ENCODE measurements at places on chromosomes 12 and 14.
A peak's percentile ranks its signal among the peaks of the same experiment; 100 is the strongest.

DNA sequence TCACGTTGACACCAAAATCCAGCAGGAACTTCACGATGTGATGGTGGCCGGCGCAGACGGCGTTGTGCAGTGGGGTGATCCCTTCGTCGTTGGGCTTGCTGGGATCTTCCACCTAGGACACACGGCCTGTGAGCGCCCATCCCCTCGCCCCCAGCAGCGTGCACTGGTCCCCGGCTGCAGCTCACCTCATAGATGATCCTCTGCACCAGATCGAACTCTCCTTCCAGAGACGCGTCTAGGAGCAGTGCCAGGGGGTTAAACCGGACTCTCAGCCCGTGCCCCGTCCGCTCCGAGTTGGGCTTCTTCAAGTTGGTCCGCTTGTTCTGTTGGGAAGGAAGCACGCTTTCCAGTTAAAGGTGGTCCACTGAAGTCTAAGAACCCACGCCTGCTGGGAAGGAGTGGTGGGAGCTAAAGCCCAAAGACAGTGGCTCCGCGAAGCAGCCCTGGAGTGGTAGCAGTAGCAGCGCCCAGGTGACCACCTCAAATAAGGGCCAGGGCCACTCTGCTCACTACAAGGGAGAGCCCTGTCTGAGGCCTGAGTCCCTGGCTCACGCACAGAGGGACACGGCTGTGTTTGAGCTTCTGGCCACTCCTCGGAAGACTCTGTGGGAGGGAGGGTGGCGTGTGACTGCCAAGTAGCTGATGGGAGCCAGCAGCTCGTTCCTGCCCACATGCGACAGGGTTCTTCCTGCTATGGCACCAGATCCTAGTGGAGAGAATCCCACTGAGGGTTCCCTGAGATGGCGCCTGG is 23.3 kb downstream of the ZFYVE21 start:
- DNase-seq, result no peak

DNA sequence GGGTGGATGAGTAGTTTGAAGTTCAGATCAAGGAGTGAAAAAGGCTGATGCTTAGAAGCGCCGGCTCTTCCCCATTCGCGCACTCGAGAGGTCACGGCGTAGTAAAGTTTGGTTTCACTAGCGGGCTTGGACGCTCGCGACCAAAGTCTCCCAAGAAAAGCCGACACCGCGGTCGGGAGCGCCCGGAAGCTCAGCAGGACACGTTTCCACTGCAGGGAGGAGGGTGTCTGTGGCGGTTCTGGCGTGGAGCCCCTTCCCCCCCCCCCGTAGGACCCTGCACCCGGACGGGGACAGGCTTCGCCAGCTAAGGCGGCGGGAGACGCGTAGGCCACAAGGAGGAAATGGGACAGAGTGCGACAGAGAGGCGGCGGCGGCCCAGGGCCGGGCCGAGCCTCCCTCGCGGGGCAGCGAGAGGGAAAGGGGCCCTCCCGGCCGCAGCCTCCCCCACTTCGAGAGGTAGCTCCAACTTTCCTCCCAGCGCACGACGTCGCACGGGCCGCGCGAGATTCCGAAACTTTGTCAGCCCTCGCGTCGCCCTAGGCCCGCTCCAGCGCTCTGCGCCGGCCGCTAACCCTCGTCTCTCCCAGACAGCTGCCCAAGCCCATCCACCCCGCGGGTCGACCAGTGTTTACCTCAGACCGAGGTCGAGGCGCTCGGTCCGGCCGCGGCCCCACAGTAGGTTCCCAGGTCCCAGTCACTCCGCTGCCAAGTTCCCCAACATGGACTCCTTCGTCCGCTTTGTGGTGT is 480 bp downstream of the SCAF11 start:
- DNase-seq, result peak; percentile 42

- DNase-seq, result no peak
Observed at GRCh38 chr14:84797326-84797725, 732.6 kb upstream of the FLRT2 start.

DNA sequence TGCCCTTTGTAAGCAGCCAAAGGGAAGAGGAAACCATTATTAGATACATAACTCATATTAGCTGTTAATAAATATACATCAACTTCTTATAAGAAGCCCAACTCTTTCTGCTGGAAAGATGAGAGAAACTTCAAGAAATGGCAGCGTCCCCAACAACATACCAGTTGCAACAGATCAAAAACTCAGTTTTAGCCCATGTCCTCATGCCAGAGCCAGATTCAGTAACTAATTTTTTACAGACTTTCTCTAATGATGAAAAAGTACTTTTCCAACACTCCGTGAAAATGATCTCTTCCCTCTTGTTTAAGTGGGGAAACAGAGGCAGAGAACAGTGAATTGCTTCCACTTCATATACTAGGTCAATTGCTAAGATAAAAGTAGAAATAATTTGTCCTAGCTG is 206.8 kb upstream of the NUDT4 start:
- DNase-seq, result no peak

DNA sequence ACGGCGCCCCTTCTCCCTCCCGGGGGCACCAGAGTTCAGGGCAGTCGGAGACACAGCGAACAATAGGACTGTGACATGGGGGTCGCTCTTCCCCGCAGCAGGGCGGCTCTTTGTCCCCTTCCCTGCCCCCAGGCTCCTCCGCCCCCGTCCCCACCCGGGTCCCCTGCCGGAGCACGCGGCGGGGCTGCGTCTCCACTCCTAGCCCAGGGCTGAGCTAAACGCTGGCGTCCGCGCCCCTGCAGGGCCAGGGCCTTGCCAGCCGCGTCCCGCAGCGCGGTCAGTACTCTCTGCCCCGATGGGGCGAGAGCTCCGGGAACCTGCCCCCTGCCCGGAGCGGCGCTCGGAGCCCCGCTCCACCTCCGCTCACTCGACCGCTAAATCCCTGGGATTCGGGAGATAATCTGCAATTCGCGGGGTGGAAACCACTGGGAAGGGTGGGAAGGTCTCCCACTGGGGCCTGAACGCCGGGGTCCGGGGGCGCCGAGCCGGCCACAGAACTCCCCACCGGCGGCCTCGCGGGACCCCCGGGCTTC is 825 bp upstream of the CCDC85C start:
- no peak for DNase-seq

- DNase-seq, result no peak
Observed at GRCh38 chr12:27751386-27752047, 28.5 kb upstream of the KLHL42 start.

GRCh38 chr12:25752710-25753309 is 199.7 kb upstream of the LMNTD1 start:
- DNase-seq, result no peak

DNA sequence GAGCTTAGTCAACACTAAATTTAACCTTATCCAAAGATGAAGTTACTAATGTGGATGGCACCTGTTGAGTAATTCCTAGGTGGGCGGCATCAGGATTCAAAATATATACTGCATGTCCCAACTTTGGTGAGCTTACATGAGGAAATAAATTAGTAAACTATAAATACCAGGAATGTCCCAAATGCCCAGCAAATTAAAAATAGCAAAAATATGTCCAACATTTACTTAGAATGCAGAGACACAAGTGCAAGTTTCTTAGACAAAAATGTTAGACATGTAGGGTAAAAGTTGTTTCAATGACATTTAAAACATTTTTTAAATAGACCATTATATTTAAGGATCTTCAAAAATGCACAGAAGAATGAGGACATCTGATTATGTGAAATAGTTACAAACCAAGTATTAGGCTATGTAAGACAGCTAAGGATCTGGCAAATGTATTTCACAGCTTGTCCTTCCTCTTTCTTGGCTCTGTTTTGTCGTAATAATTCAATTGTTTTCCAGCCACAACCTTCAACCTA is 115.9 kb downstream of the NAV3 start:
- DNase-seq, result no peak

DNA sequence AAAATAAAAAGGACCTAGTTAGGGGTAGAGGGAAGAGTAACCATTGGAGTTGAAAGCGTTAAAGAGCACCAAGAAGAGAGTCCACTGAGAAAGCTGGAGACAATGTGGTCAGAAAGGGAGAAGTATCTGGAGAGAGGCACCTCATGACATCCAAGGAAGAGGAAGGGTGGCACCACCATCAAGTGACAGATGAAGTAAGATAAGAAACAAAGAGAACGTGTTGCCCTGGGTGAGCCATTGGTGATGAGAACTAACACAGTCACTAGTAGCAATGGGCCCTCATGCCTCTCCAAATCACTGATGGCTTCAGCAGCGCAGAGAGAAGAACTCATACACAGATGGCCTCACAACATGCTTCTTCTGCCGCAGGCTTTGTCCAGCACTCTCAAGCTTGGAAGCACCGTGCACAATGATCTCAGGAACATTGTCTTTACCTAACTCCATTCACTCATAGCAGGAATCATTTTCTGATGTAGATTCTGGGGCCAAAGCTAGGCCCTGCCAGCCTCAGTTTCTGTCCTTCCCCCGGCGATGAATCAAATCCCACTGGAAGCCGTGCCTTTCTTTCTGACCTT is 252.9 kb downstream of the DPF3 start:
- DNase-seq, result no peak

- DNase-seq, result no peak
Observed at GRCh38 chr12:88958153-88958552, 377.9 kb upstream of the KITLG start.

DNA sequence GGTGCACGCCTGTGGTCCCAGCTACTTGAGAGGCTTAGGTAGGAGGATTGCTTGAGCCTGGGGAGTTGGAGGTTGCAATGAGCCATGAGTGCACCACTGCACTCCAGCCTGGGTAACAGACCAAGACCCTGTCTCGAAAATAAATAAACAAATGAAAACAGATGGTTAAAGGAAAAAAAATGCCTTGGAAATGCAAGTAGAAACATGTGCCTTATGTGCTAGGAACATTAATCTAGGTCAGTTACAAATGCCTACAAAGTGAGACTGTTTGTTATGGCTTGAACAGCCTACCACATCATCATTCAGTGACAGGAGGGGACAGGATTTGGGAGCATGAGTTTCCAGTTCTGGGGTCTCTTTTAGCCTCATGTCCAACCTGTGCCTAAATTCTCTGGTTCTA is 52.4 kb upstream of the BCAT1 start:
- no peak for DNase-seq

GRCh38 chr14:90569606-90570387 is 173.0 kb downstream of the CALM1 start:
- no peak for DNase-seq

- no peak for DNase-seq
Observed at GRCh38 chr12:123743002-123743401, 19.1 kb upstream of the DNAH10 start.

DNA sequence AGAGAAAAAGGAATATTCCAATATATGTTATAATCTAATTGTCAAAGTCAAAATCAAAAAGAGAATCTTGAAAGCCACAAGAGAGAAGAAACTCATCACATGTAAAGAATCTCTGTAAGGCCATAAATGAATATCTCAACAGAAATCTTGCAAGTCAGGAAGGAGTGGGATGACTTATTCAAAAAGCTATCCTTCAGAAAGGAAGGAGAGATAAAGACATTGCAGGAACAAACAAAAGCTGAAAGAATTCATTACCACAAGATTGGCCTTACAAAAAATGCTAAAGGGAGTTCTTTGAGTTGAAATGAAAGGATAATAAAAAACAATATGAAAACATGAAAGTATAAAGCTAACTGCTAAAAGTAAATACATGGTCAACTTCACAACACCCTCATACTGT is 286.8 kb downstream of the LRIG3 start:
- no peak for DNase-seq

- no peak for DNase-seq
Observed at GRCh38 chr12:104181313-104181712, 34.3 kb upstream of the TXNRD1 start.

GRCh38 chr14:31677630-31678029 is 116.4 kb downstream of the NUBPL start:
- no peak for DNase-seq

GRCh38 chr12:108805136-108805535 is 52.2 kb downstream of the SSH1 start:
- no peak for DNase-seq

DNA sequence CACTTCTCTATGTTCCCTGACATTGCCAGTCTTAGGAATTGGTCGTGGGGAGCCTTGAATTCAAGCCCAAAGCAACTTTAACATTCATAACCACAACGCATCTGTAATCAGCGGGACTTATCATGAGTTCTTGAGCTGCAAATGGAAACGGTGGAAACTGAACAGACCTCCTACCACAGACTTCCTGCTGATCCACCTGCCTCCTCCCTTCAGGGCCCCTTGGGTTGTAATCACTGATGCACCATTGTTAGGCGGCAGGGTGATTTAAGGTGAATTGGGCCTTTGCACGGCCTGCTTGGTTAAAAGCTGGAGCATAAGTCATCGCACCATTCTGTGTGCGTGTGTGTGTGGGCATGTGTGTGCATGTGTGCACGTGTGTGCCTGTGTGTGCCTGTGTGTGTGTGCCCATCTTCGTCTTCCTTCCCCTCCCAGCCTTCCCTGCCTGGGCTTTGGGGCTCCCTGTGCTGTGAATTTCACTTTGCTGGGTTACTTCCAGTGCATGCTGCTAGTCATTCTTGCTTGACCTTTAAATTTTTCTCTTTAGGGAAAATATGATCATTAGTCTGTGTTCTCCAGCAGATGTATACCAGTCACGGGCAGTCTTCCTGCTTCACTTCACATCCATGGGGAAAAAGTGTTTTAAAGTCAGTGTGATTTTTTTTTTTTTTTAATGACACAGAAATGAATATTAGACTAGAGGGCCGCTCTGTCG is 29.1 kb downstream of the CHST11 start:
- DNase-seq, result no peak

GRCh38 chr12:1607940-1608712 is 13.7 kb upstream of the FBXL14 start:
- DNase-seq, result no peak

GRCh38 chr12:57898308-57898970 is 42.9 kb upstream of the ATP23 start:
- no peak for DNase-seq

DNA sequence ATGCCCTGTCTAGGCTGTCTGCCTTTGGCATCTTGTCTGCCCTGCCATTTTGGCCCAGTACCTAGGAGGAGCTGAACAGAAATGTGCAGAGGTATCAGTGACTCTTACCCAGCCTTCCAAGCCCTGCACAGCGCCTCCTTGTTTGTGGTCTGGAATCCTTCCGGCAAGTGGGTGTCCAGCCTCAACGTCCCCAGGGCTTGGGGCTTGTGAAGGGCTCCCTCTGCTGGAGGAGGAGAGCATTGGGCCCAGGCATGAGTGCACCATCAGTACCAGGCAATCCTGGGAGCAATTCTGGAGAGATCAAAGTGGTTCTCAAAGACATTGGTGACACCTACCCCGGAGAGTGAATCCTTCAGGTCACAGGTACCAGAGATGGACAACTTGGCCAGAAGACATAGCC is 2.4 kb upstream of the TCL1B start:
- DNase-seq, result no peak

GRCh38 chr14:96148631-96149030 is 56.0 kb upstream of the BDKRB2 start:
- DNase-seq, result no peak

- DNase-seq, result no peak
Observed at GRCh38 chr12:62724947-62725451, 210.0 kb downstream of the PPM1H start.

DNA sequence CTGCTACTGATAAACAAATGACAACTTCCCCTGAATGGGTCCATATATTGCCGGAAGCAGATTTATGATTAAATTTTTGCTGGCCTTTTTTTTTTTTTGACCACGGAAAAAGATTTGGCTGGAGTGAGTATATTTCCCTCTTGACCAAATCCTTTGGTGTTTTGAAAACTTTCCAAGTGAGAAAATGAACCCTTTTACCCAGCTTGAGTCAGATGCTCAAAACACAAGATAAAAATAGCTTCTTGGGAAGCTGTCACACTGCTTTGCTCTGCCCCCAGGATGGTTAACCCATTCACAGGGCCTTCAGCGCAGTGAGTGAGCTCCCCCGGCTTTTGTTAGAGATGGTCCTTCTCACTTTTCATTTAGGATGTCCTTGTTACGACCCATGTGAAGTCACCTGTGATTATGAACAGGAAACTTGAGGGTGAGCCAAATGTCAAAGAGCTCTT is 224.3 kb downstream of the PELI2 start:
- DNase-seq, result no peak

- no peak for DNase-seq
Observed at GRCh38 chr12:13609894-13610679, 371.3 kb downstream of the GRIN2B start.
